ENCODE measurements at places on chromosomes 6 and 20.

DNA sequence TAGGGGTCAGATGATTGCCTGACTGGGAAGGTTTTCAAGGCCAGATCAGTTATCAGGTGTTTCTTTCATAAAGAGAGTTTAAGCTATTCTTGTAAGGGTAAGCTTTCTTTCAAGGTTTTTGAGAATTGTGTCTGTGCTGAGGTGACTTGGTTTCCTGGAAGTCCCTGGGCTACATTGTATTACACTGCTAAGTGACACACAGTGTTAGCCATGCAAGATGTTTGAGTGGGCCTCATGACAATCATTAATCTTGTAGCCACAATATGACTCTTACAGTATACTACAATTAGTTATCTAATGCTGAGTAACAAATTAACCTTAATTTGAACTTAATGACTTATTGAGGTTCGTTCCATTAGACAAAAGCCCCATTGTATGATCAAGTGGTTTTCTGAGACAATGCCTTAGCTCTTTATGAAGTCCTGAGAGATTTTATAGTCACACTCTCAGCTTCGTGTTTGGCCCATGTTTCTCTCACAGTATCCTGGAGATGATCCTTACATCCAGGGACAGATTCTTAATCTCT lies 186.7 kb downstream of the RPS12 start:
- DNase-seq: no peak

DNA sequence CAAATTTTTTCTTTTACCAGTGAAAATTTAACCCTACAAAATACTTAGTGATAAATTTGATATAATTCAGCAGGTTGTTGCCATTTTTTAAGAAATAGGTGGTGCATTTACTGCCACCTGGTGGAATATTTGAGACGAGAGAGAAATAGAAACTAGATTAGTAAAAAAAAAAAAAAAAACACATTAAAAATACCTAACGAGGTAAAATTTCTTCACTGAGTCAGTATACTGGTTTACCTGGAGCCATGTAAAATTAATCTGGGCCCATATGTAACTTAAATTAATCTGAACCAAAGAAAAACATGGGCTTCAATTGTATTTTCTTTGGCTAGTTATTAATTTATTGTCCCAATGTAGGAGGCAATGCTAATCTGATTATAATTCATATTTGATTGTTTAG lies 520.8 kb downstream of the EPM2A start:
- DNase-seq: no peak

GRCh38 chr6:44481056-44481455 lies 93.5 kb downstream of the CDC5L start:
- no peak for DNase-seq

GRCh38 chr6:83062225-83062624 lies 3.4 kb downstream of the UBE3D start:
- DNase-seq: no peak

GRCh38 chr20:17109307-17109706 lies 117.5 kb upstream of the PCSK2 start:
- no peak for DNase-seq

GRCh38 chr6:46291880-46292279 lies 121.1 kb upstream of the ENPP5 start:
- no peak for DNase-seq

Measured in AG09309 (cell line).